ENCODE measurements at places on chromosomes 11 and 22.
A peak's percentile ranks its signal among the peaks of the same experiment; 100 is the strongest.

GRCh38 chr11:119370486-119371046 is 10.9 kb downstream of the USP2 start:
- DNase-seq, result no peak

DNA sequence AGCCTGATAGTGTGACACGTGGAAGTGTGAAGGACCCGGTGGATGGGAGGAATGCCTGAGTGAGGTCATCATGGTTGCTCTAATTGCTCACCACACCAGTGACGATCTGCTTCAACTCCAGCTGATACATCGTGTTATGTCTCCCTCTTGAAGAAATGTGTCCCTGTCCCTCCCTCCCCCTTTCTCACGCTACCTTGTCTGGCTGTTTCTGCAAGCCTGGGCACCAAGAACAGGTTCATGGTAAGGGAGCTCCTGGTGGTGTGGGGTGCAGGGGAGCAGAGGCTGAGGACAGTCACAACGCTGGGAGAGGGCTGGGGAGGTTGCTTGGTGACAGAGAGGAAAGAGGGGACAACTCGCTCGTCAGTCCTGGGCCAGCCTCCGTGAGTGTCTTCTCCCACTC is 413.4 kb downstream of the SOX6 start:
- no peak for DNase-seq

DNA sequence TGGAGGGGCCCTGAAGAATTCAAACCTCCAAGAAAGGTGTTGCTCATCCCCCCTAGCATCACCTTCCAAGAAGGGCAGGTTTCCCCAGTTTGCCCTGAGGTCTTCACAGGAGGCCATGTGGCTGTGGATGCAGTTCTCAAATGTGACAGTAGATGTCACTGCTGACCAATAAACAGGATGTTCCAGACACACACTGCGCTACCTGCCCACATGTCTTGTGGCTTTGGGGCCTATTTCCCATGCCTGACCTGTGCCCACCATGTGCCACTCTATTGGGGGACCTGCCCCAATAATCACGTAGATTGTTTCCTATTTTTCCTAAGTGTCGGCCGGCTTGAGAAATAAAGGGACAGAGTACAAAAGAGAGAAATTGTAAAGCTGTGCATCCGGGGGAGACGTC is 4.5 kb downstream of the GSTT2 start:
- DNase-seq, result peak; percentile 55

DNA sequence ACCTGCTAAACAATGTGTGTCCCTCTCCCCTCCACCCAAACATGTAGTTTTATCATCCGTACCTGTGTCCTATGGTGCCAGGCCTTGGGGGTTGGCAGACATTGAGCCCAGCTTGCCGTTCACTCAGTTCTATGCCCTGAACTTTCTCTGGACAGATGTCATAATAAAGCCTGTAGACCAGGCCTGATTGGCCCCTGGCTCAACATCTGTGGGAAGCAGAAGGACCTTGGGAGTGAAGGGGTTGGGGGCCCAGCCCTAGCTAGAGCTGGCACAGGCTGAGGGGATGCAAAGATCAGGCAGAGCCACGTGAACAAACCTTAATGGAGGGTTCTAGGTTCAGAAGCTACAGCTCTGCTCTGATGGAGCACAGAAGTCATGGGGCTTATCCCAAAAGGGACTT is 600.6 kb downstream of the BUD13 start:
- DNase-seq, result no peak

- DNase-seq, result peak; percentile 84
These were observed 17.5 kb downstream of the USP2 start for GRCh38 chr11:119363851-119364590.

DNA sequence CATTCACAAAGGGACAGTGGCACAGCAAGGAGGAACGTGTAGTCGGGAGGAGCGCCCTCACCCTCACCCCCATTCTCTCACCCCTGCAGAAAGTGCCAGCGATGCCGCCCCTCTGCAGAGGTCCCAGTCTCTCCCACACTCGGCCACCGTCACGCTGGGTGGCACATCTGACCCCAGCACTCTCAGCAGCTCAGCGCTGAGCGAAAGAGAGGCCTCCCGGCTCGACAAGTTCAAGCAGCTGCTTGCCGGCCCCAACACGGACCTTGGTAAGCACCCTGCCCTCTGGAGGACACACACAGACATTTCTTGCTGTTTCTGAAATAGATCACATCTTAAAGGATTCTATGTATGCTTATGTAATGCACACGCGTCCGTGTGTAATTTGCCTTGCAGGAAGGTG is 34.9 kb downstream of the TBC1D22A start:
- DNase-seq, result peak; percentile 15

GRCh38 chr11:105109855-105110687 is 29.5 kb downstream of the CARD18 start:
- peak; percentile 53 for DNase-seq

DNA sequence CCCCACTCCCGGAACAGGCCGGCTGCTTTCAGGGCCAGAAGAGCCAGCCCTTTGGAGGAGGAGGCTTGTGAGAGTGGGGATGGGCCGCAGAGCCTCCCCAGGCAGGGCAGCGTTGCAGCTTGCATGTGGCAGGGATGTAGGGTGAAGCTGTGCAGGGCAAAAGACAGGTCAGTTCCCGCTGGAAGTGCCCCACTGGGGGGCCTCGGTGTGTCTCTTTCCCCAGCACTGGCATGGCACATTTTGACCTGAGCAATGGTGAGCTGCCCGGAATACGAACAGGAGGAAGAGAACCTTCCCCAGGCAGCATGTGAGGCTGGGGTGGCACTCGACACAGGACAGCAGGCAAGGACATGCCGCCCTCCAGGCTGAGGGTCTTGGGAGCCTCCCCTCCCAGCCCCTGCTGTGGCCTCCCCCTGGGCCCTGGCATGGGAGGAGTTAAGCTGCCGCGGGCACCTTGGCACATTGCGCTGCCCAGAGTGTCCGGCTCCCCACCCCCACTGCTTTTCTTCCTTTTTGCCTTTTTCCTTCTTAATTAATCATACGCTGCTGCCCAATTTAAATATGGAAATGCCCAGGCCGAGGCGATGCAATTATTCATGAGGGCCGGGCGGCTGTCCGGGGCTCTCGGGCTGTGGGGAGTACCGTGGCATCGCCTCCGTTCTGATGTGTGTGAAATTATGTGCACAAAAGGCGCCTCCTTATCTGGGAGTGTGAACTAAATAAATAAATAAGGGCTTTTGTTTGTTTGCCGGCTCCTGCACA is 76.0 kb upstream of the WNT7B start:
- DNase-seq, result peak; percentile 36

DNA sequence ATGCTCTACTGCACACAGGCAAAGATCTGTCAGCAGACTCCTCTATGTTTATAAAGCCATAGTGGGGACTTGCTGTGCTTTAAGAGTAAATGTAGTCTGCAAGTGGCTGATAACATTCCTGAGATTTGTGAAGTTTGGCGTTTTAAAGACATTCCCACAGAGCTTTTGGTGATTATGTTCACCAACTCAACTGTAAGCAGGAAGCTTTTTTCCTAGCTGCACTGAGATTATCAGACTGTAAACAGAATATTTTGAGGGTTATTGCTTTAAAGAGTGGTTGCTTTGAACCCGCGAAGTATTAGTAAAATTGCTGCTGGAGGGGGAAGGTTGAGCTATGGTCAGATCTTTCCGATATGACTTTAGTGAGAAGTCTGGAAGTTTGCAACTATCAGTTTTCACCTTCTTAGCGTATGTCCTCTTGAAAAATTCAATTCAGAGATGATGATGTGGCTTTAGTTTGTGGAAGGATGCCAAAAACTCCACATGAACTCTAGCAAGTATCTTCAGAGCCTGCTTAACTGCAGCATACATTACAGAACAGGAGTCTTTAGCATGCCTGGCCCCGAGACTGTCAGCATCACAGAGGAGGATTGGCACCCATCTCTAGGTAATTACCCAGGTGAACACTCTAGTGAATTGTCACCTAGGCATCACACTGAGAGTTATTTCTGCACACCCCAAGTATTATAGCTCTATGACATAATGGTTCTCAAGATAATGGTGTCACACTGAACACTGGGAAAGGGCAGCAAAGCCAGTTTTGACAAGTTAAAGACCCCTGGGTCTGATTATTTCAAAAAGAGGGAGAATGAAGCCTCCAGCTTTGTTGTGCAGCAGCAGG is 89.9 kb downstream of the MTNR1B start:
- DNase-seq, result no peak

GRCh38 chr11:72061739-72062396 is 18.5 kb downstream of the NUMA1 start:
- DNase-seq, result no peak

GRCh38 chr22:17871726-17872458 is 97.6 kb upstream of the BID start:
- no peak for DNase-seq

GRCh38 chr11:83819931-83820549 is 533.9 kb upstream of the CCDC90B start:
- peak; percentile 47 for DNase-seq

GRCh38 chr11:120834686-120835210 is 189.2 kb upstream of the TBCEL start:
- no peak for DNase-seq

DNA sequence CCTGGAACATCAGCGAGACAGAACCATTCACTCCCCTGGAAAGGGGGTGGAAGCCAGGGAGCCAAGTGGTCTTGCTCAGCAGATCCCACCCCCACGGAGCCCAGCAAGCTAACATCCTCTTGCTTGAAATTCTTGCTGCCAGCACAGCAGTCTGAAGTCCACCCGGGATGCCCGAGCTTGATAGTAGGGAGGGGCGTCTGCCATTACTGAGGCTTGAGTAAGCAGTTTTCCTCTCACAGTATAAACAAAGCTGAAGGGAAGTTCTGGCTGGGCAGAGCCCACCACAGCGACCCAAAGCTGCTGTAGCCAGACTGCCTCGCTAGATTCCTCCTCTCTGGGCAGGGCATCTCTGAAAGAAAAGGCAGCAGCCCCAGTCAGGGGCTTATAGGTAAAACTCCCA is 764.8 kb upstream of the LUZP2 start:
- DNase-seq, result no peak

DNA sequence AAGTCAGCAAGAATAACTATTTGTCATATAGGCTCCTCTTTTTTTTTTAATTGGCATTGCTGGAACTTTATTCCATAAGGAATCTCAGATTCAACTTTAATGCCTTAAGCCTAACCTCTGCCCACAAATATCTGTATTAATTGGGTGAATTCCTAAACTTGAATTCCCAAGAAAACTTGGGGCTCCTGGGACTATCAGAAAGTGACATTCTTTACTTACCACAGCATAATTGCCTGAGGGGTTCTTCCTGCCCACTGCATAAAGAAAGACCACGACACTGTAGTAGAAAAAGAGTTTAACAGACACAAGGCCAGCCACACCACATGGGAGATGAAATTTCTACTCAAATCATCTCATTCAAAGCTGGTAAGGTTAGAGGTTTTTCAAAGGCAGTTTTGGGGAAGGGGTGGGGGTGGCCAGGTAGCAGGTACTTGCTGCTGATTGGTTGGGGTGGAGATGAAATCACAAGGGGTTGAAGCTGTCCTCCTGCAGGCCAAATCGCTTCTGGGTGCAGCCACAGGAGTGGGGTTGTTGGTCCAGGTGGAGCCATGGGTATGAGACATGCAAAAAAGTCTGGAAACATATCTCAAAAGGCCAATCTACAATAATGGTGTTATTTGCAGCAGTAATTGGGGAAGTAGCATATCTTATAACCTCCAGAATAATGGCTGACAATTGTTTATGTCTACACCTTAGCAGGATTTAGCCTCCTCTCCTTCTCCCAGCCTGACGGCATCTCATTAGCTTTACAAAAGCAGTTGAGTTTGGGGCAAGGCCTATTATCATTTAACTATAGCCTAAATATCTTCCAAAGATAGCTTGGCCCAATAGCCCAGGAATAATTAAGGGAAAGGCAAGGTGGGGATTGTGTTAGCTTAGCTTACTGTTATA is 4.8 kb upstream of the NLRP10 start:
- no peak for DNase-seq

DNA sequence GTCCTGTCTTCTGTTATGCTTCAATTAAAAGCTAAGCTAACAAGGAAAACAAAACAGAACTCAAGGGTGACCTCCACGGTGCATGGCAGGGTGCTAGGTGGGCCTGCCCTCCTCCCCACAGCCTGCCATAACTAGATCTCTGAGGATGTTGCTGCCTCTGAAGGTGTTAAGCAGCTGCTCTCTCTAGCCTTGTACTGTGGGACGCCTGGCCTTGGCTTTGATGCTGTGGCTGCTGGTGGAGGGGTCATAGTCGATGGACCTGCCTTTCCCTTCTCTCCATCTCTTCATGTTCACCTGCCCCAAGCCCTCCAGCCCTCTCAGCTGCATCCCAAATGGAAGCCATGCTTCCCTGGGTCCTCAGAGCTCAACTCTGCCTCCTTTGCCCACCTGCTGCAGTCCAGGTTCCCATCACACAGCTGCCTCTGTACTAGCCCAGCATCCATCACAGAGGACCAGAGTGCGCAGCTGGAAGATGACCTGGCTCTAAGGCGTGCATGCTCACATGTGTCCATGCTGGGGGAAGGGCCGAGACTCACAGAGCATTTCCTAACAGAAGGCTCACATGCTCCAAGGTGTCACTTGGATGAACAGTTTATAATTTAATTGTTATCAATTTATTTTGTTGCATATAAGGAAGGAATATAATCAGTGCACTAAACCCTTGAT is 180.3 kb upstream of the E2F8 start:
- DNase-seq, result no peak

- no peak for DNase-seq
These were observed 40.9 kb upstream of the ANO1 start for GRCh38 chr11:70036971-70037882.

GRCh38 chr22:33110562-33111163 is 52.5 kb upstream of the SYN3 start:
- DNase-seq, result no peak

DNA sequence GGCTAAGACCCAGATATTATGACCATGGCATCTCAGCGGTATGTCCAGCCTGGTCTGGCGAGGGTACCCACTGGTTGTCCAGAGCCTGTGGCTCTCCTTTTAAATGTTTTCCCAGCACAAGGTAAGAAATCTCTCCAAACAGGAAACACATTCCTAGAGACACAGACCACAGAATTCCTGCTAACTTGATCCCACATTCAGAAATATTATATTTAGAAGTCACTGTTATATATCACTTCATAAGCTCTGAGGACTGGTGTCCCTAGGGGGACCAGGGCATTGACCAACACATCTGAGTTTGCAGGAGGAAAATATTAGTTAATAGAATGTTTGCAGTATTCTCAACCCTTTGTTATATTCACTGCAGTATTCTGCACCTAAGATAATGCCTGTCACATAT is 23.1 kb downstream of the TMPRSS13 start:
- DNase-seq, result no peak

GRCh38 chr11:82184966-82185365 is 548.7 kb downstream of the FAM181B start:
- no peak for DNase-seq

GRCh38 chr11:134670247-134670782 is 258.3 kb upstream of the B3GAT1 start:
- DNase-seq, result no peak

DNA sequence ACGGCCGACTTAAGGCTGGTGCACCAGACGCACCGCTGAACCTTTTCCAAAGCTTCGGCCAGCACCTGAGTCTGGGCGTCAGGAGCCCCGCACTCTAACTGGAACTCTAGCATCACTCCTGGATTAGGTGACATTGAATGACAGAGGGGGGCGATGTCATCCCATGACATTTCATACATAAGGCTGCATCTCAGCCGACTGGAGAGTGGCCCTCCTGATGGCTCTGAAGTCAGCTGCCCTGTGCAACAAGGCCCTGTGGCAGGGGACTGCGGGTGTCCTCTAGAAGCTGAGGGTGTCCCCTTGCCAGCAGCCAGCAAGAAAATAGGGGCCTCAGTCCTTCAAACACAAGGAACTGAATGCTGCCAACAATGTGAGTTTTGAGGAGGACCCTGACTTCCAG is 10.1 kb upstream of the FADS3 start:
- DNase-seq, result no peak
